ENCODE measurements at places on chromosomes 1 and 21.

GRCh38 chr21:33101300-33101911 is 31.5 kb downstream of the OLIG1 start:
- DNase-seq = no peak

- DNase-seq = no peak
Observed at GRCh38 chr1:212879947-212880690, 22.0 kb downstream of the FLVCR1 start.

DNA sequence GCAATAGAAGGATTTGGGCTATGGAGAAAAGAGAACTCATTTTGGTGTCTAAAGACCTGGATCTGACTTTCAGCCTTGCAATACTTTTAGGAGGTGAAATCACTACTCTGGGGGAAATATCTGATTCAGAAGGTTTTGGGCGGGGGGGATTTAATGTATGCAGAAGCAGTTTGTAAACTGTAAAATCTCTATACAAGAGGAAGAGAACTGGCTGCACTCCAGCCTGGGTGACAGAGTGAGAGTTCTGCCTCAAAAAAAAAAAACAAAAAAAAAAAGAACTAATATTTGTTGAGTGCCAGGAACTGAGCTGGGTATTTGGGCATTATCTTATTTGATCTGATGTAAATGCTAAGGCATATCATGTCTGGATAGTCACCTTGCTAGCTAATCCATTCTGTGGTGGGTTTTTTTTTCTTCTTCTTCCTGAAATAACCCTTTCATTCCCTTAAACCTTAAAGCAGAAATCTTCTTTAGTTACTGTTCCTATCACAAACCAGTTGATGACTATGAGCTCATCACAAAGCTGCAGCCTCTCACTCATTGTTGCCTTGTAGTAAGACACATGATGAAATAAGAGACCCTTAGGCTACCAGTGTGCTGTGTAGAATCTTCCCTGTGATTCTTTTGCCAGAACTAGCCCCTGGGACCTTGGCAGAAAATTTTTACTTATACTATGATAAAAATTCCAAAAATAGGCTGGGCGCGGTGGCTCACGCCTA is 35.6 kb upstream of the SLC16A1 start:
- no peak for DNase-seq

- no peak for DNase-seq
Observed at GRCh38 chr1:212568978-212569537, 39.5 kb upstream of the ATF3 start.

GRCh38 chr1:94646141-94646643 is 104.6 kb upstream of the F3 start:
- DNase-seq = no peak

- DNase-seq = no peak
Observed at GRCh38 chr1:116460261-116460660, 87.2 kb downstream of the ATP1A1 start.

DNA sequence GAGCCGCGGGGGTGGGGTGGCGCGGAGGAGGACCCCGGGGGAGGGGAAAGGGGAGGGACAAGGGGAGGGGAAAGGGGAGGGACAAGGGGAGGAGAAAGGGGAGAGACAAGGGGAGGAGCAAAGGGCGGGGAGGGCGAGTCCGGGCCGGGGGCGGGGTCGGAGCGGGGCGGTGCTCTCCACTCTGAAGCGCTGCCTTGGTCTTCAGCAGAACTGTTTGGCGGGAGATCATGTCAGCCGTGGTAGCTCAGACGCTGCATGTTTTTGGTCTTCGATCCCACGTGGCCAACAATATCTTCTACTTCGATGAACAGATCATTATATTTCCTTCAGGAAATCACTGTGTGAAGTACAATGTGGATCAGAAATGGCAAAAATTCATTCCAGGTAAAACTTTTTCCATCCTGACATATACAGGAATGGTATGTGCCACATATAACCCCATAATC is 420 bp downstream of the CFAP57 start:
- peak; percentile 77 for DNase-seq

GRCh38 chr1:153399401-153400055 is 8.7 kb upstream of the S100A8 start:
- DNase-seq = no peak

GRCh38 chr1:7863756-7864328 is 11.0 kb upstream of the UTS2 start:
- no peak for DNase-seq

DNA sequence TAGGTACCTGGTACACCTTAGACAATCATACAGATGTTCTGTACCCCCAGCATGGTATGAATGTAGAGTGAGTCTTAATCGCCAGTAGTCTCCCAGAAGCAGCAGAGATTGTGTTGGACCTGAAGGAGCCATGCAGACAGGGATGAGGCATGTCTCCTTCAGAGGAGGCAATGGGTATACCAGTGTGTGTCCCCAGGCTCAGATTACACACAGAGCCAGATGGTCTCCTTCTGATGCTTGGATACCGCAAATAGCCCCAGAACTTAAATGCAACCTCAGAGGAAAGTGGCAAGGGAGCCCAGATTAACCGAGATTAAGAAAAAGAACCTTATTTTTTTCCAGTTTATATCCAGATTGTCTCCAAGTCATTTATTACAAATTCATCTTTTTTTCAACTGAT is 96.8 kb upstream of the C21orf91 start:
- DNase-seq = no peak

DNA sequence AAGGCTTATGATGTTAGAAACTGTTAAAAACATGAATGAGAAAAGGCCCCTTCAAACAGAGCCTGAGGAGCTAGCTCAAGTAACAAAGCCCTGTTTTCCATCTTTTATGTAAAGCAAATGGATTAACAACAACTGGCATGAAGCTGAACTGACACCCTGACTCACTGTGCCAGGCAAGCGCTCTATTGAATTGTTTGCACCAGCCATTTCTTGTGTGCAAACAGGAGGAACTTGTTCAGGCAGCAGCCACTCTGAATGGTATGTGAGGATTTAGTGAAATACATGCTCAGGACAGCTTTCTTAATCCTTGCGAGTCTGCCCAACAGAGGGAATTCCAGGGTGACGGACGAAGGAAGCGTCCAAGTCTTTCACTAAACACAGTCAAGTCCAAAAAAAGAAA is 291.1 kb upstream of the ADGRL2 start:
- no peak for DNase-seq

- no peak for DNase-seq
Observed at GRCh38 chr1:230643908-230644307, 1.6 kb downstream of the COG2 start.

DNA sequence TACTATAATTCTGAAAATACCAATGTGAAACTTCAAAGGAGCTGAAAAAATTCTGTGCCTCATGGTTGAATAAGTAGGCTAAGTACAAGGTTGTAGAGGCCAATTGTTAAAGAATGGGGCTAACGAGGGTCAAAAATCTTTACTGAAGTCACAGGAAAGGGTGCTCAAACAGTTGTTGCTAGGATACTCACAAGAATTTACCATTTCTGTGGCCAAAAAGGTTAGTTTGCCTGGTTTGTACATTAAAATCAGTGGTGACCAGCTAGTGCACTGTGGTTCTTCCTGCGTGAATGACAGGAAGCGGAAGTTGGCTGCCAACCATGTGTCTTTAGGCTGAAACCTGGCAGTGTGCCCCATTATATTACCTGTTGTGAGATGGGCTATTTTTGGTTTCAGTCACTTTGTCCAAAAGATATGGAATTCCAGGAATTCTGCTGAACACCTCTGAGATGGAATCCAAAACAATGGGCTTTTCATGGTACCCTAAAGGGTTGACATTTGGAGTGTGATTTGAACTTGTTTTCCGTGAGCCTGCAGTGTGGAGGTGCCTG is 13.5 kb downstream of the MAP3K21 start:
- DNase-seq = no peak

GRCh38 chr1:171570295-171570694 is 51.7 kb upstream of the MYOCOS start:
- DNase-seq = no peak

DNA sequence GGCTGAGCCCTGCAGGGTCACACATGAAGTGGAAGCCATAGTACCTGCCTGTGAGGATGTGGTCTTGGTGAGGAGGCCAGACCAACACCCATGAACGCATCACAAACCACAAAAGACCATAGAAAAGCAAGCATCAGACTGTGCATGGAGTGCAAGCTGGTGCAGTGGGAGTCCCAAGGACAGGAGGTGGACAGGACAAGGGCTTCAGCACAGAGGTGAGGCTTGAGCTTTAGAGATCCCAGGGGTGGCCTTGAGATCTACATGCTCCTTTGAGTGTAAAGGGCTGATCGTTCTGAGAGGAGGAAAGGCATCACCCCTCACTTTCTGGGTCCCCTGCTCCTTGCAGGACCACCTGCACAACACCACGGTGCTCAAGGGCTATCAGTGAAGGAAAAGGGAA is 111.9 kb upstream of the F3 start:
- no peak for DNase-seq

GRCh38 chr1:78619803-78620579 is at the start of gene IFI44L:
TSS of gene IFI44L (plus strand) at chr1:78620448. CDS start at chr1:78627916, 7,468 bp downstream.
- DNase-seq = peak; percentile 59

GRCh38 chr1:231557411-231557810 is 28.9 kb downstream of the TSNAX start:
- DNase-seq = no peak

DNA sequence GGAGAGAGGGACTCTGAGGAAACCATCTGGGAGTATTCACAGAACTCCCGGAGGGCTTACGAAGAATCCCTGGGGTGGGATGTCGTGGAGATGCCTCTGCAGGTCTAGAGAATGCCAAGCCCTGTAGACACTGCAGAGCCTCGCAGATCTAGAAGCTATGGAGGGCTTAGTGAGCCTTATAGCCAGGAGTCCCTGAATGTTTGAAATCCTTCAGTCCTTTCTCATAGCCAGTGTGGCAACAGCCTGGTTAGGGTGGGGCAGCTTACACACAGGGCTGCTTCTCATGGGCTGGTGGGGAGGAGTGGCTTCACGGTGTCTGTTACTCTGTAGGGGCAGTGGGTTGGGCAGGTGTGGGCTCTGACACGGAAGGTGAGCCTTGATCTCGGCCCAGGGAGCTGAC is 44.2 kb upstream of the KDM4A start:
- no peak for DNase-seq

DNA sequence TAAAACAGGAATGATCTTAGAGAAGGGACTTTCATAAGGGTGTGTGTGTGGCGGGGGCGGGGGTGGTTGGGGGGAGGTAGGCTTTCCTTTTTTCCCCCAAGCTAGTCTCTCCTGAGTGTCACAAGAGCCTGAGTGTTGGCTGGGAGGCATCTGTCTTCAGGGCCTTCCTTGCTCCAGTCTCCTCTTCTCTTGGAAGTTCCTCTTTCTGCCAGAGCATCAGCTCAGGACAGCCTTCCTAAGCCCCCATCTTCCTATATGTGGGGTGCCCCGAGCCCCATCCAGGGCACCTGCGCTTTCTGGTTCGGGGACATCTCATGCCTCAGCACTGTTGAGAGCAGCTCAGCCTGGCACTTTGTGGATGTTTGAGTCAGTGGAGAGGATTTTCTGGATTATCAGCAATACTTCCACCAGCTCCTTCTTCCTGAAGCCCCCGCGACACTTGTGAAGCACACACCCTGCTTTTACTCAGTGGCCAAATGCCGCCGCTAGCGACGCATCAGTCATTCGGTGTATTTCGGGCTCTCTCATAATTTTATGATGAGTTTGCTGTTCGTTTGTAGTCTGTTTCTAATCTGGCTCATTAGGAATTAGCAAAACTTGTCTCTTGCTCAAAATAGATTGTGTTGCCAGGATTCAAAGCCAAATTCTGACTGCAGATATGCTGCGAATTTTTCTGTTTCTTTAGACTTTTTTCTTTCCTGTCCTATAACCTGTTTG is 61.7 kb downstream of the GALNT2 start:
- no peak for DNase-seq

DNA sequence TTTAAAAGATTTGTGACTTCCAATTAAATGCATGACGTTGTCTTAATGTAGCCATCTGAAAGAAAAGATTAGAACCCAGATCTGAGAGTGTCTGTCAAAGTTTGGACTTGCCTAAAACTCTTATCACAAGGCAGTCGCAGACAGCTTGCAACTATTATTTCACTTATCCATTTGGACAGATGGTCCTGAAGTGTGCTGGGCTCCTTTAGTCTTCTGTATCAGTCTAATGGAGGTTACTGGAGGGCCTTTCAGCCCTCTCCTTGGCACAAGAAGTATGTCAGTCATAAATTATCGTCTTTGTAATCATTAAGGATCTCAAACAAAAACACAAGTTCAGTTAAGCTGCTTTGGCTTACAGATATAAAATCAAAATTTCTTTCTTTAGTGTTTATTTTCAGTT is 15.5 kb downstream of the PROX1 start:
- DNase-seq = no peak

DNA sequence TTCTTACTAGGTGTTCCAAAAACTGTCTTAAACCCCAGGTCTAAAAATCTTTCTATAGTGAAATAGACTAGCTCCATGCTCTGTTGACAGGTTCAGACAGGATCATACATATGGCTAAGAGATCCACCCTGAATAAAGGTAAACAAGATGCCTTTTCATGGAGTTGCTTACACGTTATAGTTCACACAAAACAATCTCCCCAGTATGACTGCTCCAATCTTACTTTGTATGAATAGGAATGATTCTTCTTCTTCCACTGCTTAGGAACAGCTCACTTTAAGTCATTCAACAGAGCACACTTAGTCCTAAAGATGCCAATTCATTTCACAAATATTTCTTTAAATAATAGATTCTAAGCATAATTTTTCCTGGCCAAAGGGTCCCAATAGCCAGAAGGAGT is 16.0 kb downstream of the ELK4 start:
- no peak for DNase-seq

GRCh38 chr1:192407206-192407605 is 90.4 kb downstream of the RGS21 start:
- no peak for DNase-seq

- no peak for DNase-seq
Observed at GRCh38 chr1:43007377-43008114, 48.9 kb upstream of the SLC2A1 start.

- no peak for DNase-seq
Observed at GRCh38 chr1:185474440-185475149, 157.6 kb upstream of the IVNS1ABP start.

DNA sequence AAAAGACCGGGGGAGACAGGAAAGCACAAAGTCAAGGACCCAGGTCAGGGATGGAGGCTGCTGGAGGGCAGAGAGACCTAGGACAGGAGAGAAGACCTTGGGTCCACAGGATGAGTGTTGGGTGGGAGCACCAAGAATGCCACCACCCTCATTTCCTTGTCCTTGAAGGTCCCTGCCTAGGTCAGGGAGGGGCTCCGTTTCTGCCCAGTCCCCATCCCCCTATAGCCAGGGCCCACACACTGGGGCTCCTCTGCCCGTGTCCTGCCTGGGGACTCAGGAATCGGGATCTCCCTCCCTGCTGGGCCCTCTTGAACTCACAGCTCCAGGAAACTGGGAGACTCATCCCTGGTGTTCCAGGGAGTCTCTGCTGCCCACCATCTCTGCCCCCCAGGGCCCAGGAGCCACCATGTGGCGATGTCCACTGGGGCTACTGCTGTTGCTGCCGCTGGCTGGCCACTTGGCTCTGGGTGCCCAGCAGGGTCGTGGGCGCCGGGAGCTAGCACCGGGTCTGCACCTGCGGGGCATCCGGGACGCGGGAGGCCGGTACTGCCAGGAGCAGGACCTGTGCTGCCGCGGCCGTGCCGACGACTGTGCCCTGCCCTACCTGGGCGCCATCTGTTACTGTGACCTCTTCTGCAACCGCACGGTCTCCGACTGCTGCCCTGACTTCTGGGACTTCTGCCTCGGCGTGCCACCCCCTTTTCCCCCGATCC is 584 bp downstream of the TINAGL1 start:
- DNase-seq = no peak

GRCh38 chr1:96372881-96373280 is 348.7 kb upstream of the PTBP2 start:
- no peak for DNase-seq
